ENCODE measurements at places on chromosomes 12 and 14.

DNA sequence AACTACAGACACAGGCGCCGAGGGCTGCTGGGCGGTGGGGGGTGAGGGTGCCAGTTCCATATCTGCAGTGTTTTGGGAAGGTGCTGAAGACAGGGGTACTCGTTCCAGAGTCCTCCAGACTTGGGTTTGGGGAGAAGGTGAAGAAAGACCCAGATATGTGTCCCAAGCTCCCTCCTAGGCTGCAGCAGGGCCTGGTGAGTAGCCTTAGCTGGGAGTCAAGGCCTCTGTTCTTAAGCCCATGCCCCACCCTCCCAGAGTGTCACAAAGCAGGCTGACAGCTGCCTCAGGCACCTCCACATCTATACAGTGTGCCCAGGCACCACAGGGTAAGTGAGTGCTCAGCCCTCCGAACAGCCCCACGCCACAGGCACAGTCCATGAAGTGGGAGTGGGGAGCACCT is 4.3 kb downstream of the NCKAP5L start:
- DNase-seq = no peak

GRCh38 chr14:54396493-54397335 is at the start of gene CDKN3:
TSS of gene CDKN3 (plus strand) at chr14:54397007. CDS start at chr14:54397069, 62 bp downstream.
- peak; percentile 100 for DNase-seq

- peak; percentile 87 for DNase-seq
Observed at GRCh38 chr12:3770891-3771290, 18.0 kb upstream of the CRACR2A start.

DNA sequence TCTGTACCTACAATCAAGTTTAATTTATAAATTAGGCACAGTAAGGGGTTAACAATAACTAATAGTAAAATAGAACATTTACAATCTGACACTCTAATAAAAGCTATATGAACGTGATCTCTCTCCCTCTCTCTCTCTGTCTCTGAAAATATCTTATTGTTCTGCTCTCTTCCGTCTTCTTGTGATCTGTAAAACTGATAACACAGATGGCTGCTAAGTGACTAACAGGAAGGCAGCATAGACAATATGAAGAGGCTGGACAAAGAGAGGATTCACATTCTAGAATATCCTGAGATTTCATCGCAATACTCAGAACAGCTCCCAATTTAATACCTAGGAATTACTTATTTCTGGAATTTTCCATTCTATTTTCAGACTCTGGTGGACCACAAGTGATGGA is 827.2 kb downstream of the FLRT2 start:
- no peak for DNase-seq

- DNase-seq = no peak
Observed at GRCh38 chr12:93704122-93704521, 26.9 kb downstream of the CRADD start.

GRCh38 chr12:100715976-100716944 is 78.3 kb upstream of the ANO4 start:
- DNase-seq = peak; percentile 8

GRCh38 chr12:67579662-67580003 is 68.9 kb upstream of the DYRK2 start:
- no peak for DNase-seq

DNA sequence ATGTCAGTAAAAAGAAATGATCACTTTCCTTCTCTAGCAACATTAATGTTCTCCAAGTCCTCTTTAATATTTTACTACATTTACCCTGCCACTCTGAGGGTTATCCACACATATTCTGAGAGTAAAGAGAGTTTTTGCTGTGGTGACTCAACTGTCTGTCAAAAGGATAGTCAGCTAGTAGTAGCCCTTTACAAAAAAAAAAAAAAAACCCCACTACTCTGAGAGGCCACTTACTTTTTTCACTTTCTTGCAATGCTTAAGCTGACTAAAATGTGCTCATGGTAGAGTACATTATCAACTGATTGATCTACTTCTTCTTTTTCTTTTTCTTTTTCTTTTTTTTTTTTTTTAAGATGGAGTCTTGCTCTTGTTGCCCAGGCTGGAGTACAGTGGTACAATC is 27.6 kb upstream of the PPM1A start:
- no peak for DNase-seq

- DNase-seq = peak; percentile 9
Observed at GRCh38 chr12:58099476-58099875, 158.1 kb downstream of the ATP23 start.

DNA sequence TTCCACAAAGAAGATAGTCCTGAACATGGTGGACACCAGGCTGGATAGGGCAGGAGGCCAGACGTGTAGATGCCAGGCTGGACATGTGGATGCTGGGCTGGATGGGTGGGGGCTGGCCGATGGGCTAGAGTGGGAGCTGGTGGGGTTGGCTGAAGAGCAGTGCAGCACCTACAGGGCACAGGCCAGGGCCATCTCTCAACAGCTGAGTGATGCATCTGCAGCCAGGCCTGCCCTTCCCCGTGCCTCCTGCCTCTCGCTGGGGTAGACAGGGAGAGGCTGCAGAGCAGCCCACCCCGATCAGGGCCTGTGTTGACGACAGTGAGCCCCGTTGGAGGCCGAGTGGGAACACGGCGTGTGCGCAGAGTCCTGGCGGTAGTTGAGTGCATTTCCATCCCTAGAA is 39.3 kb downstream of the EP400 start:
- DNase-seq = no peak

DNA sequence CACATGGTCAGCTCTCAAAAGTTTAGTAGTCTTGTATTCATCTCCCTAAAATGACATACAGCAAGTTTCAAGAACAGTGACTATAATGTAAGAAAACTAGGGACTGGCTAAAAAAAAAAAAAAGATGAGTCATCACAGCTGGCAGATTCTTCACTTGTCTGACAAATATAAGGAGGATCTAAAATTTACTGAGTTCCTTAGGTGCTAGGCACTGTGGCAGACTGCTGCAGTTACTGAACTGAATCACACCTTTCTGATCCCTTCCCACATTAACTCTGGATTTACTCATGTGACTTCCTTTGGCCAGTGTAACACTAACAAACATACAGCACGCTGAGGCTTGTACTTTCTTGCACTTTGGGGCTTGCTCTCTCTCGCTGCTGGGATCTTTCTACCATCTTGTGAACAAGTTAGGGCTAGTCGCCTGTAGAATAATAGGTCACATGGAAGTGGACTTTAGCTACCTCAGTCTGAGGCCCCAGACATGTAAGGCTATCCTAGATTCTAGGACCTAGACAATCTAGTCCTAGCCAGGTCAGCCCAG is 32.1 kb downstream of the BAZ1A start:
- peak; percentile 67 for DNase-seq

GRCh38 chr14:104137297-104138097 is 890 bp upstream of the KIF26A start:
- DNase-seq = peak; percentile 15

DNA sequence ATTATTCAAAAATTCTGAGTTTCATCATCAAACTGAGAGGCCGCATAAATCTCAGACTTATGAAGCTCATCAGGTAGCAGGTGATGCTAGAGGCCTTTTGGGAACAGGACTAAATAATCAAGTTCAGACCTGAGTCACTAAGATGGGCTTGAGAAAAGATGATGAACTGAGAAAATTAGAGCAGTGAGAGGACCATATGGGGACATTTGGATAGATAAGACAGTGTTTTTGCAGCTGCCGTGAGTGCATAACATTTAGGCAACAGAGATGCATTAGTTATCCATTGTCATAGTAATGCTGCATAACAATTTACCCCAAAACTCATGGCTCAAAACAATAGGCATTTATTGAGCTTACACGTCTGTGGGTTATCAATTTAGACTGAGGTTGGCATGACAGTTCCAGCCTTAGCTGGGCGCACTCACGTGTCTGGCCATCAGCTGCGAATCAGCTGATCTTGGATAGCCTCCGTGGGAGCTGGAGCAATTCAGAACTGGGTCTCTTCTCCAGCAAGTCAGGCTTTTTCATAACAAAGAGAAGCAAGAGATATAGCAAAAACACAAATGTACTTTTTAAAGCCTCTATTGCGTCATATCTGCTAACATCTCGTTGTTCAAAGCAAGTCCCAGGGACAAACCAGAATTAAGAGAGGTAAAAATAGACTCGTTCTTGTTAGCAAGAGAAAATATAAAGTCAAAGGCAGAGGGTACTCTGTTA is 72.8 kb downstream of the CAPZA3 start:
- DNase-seq = no peak

DNA sequence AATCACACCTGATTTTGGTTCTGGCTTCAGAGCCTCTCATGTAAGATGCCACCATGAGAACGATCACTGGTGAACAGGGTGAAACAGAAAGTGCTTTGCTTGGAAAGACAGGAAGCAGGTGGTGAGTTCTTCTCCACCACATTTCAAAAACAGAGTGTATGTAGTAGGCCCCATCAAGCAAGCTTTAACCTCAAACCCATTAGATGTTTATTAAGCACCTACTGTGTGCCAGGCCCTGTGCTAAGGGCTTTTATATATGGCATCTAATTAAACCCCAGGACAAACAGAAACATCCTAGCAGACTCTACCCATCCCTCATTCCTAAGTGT is 47.8 kb upstream of the MED13L start:
- no peak for DNase-seq

DNA sequence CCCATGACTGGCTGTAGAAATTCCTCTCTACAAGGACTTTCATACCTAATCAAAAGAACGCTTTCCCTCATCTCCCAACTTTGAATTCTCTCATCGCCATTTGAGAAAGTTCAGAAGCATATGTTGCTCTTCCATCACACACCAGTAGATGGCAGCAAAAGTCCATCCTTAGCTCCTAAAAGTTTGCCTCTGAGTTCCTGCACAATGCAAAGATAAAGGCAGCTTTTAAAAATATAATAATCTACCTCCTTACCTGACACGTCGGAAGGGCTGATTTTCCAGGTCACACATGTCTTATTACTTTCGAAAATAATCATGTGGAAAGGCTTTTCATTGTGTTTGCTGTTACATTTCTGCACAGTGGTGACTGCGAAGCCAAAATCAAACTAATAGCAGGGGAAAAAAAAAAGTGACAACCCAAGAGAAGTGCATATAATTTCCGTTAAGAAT is 456.7 kb upstream of the SEL1L start:
- peak; percentile 39 for DNase-seq

DNA sequence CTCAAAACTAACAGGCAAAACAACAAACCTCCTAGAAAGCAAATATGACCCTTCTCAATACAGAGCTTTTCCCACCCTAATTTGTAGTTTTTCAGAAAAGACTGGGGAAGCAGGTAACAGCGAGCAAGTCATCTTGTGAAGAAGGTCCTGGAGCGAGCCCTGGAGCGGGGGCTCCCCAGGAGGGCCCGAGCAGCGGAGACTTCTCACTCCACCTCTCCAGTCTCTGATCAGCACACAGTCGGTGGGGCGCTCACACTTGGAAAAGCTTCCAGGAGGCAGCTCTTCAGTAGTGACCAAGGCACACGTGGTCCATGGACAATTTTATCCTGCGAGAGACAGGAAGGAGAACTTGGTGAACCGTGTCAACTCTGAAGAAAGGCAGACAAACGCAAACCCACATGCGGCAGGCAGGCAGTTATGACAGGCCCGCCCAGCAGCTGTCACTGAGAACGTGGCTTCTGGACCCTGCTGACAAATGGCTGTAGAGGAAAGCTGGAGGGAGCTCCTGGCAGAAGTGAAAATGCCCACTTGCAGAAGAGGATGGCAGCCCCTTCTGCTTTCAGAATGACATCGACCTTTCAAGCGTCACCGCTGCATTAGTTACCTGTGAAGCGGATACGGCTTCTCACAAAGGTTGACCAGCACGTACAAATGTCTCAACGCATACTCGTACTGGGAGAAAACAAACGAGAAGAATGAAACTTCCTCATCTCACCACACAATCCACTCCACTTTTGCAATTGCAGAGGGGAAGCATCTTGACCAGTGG is 44.2 kb downstream of the LGMN start:
- no peak for DNase-seq

GRCh38 chr12:127803545-127803944 is 463.4 kb upstream of the TMEM132C start:
- no peak for DNase-seq

DNA sequence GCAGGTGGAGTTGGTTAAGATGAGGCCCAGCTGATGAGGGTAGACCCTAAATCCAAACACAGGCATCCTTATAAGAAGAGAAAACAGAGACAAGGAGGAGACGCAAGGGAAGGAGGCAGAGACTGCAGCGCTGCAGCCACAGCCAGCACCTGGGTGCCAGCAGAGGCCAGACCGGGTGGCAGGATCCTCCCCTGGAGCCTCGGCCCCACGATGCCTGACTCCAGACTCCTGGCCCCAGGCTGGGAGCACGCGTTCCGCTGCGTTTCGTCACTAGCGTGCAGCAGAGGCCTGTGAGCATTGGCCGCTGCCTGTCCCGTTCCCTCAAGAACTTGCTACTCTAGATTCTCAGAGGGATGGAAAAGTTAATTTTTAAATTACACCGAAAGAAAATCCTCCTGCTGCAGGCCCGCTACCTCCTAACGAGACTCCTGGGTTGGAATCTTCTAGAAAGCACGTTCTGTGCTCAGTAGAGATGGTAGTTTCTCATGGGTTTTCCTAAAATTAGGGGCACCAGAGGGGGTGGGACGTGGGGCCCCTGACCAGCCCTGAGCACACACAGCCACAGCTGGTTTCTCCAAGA is 57.7 kb upstream of the FBRSL1 start:
- no peak for DNase-seq

DNA sequence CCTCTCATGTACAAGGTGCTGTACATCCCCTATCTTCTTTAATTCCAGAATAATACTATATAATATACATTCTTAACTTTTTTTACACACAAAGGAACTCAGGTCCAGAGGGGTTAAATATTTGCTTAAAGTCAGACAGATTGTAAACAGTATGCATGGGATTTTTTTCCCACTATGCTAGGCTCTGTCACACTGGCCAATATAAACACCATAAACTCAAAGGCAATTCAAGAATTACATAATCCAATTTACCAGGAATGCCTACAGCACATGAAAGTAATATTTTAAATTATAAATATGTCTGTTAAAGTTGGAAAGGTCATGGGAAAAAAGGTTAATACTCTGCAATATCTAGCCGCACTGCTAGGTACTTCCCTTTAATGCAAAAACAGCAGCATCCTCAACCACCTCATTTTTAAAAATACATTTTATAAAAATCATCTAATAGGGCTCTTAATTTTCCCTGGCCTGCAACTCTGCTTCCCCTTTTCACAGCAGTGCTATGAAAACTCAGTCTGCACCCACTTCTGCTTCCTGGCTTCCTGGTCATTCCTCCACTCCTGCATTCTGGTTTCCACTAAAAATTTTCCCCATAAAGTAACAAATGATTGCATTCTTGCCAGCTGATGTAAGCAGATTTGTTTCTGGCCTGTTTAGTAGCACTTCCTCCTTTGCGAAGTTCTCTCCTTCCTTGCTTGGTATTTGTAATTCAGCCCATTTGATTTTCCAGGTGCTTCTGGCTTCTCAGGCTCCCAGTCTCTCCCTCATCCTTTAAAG is 128.1 kb downstream of the ITPR2 start:
- DNase-seq = peak; percentile 22

GRCh38 chr14:57870686-57871457 is 5.0 kb upstream of the SLC35F4 start:
- DNase-seq = no peak

- peak; percentile 71 for DNase-seq
Observed at GRCh38 chr12:51752234-51752889, 96.2 kb downstream of the FIGNL2 start.

DNA sequence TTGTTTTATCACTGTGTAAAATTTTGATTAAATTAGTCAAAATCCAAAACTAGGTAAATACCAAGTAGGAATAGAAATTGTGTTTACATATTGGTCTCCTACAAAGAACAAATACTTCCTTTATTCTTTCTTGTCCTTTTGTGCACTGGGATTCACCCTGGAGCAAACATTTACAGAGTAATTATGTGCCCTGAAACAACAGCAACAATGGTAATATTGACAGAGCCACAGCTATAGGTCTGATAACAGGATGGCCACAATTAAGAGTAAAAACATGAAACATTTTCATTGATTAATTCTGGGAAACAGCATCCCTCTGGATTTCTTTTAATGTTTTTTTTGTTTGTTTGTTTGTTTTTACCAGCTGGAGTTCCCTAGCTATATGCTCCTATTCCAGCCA is 61.2 kb downstream of the SLC38A6 start:
- DNase-seq = no peak

Measured in ELR (cell line).